ENCODE measurements at places on chromosomes 1 and 21.

DNA sequence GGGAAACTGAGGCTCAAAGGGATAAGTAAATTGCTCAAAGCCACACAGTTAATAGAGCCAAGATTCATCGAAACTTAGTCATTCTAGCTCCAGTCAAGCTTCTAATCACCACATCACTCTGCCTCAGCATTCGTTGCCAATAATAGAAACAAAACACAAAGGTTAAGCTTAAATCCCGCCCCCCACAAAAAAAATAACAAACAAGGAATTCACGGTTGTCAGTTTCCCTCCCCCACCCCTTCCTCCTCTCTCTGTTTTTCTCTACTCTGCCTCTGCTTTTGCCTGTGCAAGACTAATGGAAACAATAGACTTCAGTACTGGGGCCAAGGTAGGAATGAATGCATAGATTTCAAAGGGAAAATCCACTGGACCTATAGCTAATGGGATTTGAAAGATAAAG lies 70.7 kb upstream of the ZNF644 start:
- no peak for DNase-seq

GRCh38 chr1:180893614-180894013 lies 19.1 kb upstream of the KIAA1614 start:
- DNase-seq, result no peak

- DNase-seq, result no peak
Measured at GRCh38 chr1:108716437-108717230, 3.9 kb downstream of the FNDC7 start.

DNA sequence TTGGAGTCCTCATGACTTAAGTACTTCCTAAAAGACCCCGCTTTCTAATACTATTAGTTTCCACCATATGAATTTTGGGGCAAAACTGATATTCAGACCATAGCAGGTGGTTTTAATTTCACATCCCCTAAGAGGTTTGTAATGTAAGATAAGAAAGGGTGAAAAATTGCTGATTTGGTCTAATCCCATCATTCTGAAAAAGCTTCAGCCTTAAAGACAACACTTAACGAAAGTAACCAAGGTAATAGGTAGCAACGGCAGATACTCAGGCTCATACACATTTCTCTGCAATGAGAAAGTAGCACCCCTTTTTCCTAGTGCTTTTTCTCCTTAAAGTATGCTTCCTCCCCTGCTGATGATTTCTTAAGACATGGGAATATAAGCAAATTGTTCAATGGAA lies 376.9 kb upstream of the LYPLAL1 start:
- DNase-seq, result no peak
